ENCODE measurements at places on chromosomes 4 and X.
A peak's percentile ranks its signal among the peaks of the same experiment; 100 is the strongest.

DNA sequence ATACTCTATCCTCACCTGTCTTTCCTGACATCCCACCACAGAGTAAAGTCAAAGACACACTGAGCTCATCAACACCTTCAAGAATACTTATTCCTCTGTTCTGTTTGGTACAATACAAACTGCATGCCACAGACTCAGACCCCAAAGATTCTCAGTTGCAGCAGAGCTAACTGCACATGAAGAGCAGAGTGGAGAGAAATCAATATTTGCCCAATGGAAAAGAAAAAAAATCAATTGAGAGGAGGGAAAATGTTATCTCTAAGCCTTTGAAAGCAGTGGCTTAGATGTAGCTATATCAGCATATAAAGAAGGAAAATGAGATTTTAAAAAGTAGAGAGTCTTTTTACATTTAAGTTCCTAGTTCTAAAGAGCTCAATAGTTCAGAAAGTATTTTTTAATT, 180.2 kb downstream of the NWD2 start:
- no peak for DNase-seq

DNA sequence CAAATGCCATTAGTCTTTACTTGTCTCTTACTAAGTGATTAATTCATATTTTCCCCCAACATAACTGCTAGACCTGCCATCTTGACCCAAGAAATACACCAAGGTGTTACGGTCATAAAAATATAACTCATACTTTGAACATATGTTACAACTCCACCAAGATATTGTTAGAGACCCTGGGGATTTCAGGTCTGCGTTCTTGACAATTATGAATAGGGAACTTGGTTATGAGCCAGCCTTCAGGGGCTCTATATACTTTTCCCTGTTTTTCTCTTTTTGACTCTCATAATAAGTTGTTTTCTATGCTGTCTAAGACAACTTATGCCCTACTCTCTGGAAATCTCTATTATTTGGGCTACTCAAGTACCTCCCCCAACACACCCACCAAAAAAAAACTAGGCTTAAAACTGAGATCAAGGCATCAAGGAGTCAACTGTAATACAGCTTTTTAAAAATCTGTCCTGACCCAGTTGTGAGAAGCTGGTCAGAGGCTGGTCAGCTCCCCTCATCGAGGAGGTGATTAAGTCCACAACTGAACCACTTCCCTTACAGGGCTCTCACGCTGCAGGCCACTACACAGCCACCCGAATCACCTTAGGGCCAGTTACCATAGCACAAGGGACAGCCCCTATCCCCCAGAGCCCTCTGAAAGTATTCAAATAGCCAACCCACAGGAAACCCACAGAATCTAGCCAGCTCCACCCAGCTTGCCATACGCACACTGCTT, 10.5 kb upstream of the TLR3 start:
- no peak for DNase-seq

DNA sequence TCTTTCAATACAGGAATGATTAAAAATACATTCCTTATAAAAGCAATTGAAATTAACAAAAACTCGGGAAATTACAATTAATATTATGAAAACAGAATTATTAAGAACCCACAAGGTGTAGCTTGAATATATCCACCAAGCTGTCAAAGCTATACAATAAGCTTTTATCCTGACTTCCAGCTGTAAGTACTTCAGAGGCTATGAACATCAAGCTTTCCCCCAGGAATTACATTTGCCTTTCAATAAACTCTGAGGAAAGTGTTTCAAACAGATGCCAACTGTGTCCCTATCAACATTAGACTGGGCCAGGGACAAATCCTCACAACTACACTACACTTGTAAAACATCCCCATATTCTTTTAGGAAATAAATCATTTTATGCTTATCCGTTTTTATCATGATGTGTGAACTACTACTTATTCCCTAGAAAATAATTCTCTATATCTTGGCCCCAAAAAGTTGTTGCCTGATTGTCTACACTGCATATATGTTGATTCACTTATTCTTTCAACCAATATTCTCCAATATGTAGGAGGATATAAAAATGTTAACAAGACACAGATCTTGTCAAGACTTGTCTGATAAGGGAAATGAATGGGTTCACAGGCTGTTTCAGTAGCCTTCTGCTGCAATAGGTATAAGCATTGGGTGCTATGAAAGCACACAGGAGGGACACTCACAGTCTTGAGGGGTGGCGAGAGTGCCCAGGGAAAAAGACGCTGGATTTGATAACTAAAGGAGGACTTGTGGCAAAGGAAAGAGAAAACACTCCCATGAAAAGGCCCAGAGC, 494.1 kb downstream of the CENPC start:
- peak; percentile 67 for DNase-seq

- DNase-seq, result no peak
Observed at GRCh38 chr4:184310171-184310567, 92.5 kb upstream of the ENPP6 start.

- no peak for DNase-seq
Observed at GRCh38 chr4:110612631-110613269, 10.1 kb downstream of the PITX2 start.

DNA sequence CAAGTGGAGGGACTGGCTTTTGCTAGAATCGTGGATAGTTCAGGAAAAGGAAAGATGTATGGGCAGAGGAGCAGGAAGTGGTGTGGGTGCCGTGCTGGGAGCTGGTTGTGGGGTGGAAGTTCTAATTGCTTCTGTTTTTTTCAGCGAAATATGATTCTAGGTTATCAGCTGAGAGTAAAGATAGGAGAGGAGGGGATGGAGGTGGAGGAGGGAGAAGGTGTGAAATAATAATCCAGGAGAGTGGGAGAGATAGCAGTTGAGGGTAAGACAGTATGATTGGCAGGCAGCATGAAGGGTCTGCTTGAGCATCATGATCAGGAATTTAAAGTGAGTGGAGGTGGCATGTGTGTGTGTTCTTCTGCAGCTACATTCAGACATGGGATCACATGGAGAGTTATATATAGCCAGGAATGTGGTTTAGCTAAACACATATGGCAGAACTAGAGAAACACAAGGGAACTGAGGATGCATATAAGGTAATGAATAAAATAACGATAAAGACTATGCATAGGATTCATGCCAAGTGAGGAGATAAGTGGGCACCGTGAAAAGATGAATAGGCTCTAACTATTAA, 133.7 kb downstream of the ANK2 start:
- no peak for DNase-seq

DNA sequence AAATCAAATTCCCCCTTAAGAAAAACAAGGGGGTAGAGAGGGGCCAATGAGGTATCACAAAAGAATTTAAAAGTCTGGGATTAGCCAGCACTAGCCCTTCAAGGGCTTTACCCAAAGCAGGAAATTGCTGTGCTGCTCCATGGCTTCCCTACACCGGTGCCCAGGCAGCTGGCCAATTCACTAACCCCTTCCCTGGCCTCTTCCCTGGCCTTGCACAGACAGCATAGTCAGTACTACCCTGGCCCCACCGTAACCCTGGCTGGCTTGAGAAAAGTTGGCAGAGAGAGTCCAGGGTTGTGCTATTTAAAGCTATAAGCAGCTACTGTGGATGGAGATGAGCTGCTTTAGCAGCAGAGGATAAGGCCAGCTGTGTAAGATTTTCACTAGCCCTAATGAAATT, 43.1 kb downstream of the ADAMTS3 start:
- no peak for DNase-seq

GRCh38 chr4:121451310-121451709, 70.5 kb upstream of the QRFPR start:
- no peak for DNase-seq

GRCh38 chr4:36391411-36391810, 110.0 kb downstream of the DTHD1 start:
- no peak for DNase-seq

- no peak for DNase-seq
Observed at GRCh38 chr4:53717064-53717549, 125.8 kb upstream of the LNX1 start.

DNA sequence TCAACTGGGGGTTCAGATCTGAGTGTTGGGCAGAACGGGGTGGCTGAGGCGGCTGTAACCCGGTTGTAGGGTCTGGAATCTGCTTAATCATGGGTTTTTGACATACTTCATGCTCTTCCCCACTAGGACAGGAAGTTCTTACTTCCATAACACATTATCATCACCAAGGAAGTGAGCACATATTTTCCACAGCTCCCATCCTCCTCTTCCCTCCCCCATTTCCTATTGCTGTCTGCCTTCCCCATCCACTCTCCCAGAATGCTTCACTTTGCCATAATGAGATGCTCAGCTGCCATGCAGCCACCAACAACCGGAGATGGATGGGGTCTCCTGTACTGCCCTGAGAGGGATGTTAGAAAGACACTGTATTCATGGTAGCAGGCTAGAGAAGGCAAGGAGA, 6.4 kb upstream of the DCUN1D4 start:
- no peak for DNase-seq

DNA sequence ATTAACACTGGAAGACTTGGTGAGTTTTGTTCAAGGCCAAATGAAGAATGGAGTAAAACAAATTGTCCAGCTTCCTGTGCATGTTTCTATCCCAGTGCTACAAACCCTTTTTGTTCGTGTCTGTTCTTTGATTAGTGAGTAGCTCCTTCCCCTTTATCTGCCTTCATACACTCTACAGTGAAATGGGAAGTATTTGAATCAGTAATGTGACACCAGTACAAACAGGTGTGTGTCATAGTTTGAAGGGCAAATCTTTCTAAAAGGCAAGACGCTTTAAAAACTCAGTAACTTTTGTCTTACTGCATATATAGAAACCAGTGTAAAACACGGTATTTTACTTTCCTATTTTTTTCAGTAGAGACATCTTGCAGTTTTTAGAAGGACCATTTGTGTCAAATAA, 5.9 kb downstream of the ARHGEF38 start:
- no peak for DNase-seq

DNA sequence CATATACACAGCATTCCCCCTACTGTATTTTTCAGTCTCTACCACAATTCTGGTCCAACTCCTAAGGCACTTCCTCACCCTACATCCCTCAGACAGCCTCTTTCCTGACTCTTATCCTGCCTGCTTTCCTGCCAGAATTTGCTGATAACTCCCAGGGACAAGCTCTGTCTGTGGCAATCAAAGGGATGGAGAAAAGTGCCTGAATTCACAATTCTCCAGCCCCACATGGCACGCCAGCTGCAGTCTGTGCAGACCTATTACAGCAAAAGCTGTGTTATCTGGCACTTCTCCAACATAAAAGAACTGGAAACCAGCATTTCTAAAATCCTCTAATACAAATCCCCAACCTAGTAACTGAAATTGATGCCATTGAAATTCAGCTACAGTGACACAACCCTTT, 404.8 kb downstream of the KLHL13 start:
- no peak for DNase-seq

DNA sequence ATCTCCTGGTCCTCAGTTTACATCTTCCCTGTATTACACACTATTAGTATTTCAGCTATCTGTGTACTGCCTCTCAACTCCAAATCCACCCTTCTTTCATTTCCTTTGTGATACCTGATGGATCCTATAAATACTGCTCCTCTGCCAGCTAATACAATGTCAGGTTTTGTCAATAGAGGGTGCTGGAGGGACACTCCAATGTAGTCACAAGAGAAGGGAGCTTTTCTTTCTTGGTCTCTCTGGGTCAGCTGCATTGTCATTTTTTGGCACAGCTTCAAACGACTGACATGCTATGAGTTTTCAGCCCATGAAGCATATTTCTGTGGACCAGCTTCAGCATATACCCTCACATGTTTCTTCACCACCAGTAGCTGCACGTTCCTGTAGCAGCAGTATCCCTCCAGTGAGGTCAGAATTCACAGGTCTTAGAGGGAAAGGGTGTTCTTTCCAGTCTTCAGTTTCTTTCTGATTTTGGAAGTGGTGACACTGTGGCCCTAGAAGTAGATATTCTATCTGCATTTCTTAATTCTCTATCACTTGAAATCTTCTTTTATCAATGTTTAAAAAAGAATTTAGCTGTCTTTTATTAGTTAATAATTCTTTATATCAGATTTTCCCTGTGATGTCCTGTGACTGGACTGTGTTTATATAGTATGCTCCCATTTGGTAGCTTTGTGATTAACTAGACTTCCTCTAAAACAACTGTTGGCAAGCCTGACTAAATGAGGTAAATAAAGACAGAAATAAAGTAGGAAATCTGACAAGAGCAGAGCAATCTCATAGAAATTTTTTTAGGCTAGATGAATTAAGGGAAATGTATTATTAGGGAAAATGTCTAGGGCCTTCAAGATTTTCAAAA, 60.6 kb downstream of the GABRA2 start:
- peak; percentile 21 for DNase-seq

GRCh38 chr4:63049726-63050125, 1359.5 kb downstream of the TECRL start:
- DNase-seq, result no peak

- DNase-seq, result no peak
Observed at GRCh38 chrX:39253551-39253950, 452.3 kb downstream of the MID1IP1 start.

GRCh38 chr4:88138561-88138960, 19.9 kb downstream of the ABCG2 start:
- DNase-seq, result no peak

GRCh38 chr4:173794662-173795061, 264.6 kb upstream of the HAND2 start:
- no peak for DNase-seq

DNA sequence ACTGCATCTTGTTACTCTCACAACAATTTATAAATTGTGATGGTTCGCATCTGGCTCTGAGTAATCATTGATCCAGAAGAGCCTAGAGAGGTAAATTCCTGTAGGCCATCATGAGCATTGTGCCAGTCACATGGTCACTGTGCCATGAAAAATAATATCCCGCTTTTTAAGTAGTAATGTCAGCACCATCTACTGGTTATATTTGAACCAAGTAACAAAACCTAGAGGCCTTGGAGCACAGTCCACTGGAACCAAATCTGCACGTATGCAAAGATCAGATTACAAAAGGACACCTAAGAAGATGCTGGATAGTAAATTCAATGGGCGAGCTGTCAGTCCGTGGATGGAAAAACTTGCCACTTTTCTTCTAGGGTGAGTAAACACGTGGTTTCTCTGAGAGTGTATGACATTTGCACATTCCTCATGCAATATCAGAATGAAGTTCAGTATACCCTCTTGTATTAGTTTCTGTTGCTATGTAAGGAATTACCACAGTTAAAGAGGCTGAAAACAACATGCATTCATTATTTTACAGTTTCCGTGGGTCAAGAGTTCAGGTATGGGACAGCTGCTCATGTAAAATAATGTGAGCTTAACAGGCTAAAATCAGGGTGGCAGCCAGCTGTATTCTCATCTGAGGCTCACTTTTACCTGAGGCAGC, 26.8 kb downstream of the FAM114A1 start:
- DNase-seq, result no peak

- DNase-seq, result no peak
Observed at GRCh38 chr4:177532358-177532757, 90.1 kb upstream of the AGA start.

- DNase-seq, result peak; percentile 15
Observed at GRCh38 chrX:150934453-150934852, 36.0 kb upstream of the CD99L2 start.

DNA sequence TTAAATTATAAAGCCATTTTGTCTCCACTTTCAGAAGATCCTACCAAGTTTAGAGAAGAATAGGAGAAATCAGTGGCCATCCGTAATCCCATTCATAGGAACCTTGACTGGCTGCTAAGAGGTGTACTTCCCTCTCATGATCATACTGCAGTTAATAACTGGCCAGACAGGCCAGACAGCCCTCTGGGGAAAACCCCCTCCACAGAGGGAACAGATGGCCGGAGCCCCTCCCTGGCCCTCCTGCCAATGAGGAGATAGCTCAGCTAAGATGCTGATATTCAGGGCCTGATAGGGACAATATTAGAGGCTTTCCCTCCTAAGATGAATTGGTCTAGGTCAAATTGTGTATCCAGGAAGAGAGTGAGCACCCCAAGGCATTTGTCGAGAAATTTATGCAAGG, 200.0 kb upstream of the MAOA start:
- DNase-seq, result no peak

All from NCI-H1092 treated with DMSO at 0.1 percent for 48 hours (cell line).